ENCODE measurements at places on chromosomes 12 and 14.

GRCh38 chr12:123028475-123028874 lies 48.0 kb downstream of the ARL6IP4 start:
- no peak for DNase-seq

DNA sequence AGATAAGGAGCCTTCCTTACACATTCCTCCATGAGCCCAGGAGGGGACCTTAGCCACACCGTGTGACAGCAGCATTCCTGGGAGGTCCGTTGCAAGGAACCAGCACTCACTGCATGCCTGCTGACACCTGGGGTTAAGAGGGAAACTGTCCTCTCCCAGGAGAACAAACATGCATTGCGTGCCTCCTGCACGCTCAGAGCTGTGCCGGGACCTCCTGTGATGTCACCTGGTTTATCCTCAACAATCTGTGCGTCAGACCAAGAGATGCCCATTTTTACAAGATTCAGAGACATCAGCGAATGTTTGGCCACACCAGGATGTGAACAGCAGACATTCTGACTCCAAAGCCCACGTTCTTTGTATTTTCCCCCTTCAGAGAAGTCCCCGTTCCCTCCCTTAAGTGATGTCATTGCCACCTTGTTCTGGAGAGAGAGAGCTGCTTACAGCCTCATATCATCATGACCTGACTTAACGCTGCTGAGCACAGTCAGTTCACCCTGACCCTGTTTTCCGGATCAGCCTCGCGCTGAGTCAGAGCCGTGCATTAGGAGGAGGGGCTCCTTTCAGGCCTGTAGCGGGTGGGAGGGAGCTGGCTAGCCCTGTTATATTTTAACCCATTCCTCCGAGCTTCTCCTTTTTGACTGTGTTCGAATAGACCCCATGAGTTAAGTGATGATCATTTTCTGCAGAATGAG lies 36.2 kb downstream of the TMEM120B start:
- no peak for DNase-seq

GRCh38 chr12:3770891-3771290 lies 18.0 kb upstream of the CRACR2A start:
- DNase-seq: no peak

- no peak for DNase-seq
Measured at GRCh38 chr14:90759370-90760077, 56.7 kb downstream of the TTC7B start.

DNA sequence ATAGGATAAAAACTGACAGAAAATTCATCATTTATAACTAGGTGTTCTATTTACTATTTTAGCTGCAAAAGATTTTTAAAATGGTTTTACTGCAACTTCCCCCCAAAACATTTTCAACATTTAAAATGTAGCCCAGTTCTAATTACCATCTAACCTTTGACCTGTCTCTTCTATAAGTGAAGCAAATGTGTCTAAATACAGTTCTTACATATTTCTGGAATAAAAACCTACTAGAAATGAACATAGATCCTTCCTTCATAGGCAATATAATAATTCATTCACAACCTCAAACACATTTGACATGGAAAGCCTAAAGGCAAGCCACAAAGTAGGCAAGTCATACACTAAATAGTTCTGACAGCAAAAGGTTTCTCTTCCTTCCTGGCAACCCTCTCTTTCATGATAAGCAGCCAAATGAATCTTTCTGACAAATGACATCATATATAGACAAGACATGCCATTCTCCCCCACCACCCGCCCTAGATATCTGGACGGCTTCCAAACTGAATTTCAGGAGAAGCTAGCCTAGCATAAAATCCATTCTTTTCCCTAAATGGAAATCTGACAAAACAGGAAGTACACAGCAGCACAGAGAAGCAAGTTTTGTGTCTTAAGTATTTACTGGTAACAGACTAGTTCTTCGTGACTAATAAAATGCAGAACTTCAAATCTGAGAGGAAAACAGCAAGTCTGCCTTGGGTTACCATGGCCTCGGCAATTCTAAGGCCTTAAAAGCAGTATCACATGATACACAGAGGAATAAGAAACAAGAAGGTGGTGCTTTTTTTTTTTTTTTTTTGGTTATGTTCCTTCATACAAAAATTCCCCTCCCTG lies 17.2 kb upstream of the ARID4A start:
- no peak for DNase-seq

DNA sequence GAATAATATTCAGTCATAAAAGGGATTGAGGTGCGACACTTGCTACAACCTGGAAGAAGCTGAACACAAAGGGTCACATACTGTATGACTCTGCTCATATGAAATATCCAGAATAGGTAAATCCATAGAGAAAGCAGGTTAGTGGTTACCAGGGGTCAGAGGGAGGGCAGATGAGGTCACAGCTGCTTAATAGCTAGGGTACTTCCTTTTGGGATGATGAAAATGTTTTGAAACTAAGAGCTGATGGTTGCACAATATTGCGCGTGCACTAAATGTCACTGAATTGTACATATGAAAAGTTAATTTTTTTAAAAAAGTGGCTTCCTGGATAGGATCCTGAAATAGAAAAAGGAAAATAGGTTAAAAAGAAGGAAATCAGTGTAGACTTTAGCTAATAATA lies 23.8 kb downstream of the NEUROD4 start:
- no peak for DNase-seq

DNA sequence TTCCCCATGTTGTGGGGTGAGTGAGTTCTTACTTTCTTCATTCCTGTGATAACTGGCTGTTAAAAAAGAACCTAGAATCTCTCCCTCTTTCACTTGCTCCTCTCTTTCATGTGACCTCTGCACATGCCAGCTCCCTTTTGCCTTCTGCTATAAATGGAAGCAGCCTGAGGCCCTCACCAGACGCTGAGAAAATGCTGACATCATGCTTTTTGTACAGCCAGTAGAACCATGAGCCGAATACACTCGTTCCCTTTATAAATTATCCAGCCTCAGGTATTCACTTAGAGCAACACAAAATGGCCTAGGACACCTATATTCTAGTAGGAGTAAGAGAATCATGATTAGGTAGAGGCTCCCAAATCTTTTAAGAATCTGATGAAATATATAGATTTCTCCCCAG lies 333.5 kb downstream of the LRIG3 start:
- no peak for DNase-seq
